ENCODE measurements at places on chromosomes 4 and X.

DNA sequence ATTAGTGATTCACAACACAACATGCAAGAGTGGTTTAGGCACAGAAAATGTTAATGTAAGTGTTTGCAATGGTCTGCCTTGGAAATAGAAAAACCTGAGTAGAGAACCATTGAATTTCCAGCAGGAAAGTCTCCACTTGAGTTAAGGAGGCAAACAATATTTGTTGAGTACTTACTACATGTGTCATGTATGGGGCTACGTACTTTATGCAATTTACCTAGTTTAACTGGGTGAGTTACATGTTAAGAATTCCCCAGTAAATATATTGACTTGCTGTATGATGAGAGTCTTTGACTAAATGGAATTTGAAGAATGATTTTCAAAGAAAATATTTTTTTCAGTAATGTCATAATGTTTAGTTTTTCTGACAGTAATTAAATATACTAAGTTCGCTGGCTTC lies 7.8 kb upstream of the NPNT start:
- no peak for DNase-seq

- no peak for DNase-seq
Observed at GRCh38 chr4:101067383-101067782, 279.9 kb downstream of the PPP3CA start.

GRCh38 chr4:138598226-138598625 lies 356.1 kb upstream of the SLC7A11 start:
- DNase-seq = no peak

DNA sequence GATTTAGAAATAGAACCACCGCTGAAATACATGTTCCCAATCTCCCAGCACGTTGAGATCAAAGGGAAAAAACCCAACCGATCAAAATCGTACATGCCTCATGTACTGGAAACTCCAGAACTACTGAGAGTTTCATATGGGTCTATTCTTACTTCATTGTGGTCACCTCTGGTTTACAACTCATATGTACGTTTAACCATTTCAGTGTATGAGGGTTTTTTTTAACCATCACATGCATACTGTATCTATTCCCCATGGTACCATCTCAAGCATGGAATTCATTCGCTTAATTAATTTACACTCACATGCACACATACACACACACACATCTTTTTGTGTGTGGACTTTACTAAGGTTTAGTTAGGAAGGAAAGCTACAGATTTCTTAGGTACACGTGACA lies 46.0 kb upstream of the CLNK start:
- no peak for DNase-seq

GRCh38 chr4:12122316-12122715 lies 693.6 kb upstream of the HS3ST1 start:
- DNase-seq = no peak

DNA sequence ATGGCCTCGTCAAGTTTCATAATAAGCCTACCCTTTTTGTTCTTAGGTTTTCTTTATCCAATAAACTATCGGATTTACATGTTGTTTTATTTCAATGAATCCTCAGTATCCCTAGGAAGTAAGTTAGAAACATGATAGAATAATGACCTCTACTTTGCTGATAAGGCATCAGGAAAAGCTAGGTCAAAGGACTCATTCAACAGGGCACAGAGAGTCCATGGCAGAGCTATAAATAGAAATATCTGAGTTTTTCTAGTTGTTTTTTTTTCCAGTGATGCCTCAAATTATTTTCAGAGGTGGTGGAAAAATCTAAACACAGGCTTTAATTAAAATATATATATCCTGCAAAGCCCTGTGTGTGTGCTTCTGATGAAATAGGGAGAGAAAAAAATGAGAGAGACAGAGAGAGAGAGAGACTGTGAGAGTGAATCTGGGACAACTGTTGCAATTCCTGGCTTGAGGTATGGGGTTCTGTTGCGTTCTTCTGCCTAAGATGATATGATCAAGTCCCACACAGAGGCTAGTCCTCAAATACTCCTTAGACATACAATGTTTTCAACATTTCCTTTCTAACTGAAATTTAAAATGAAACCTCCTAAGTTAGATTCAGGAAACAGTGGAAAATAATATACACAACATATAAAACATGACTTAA lies 139.9 kb downstream of the HDX start:
- DNase-seq = no peak

- no peak for DNase-seq
Observed at GRCh38 chrX:123590842-123591486, 141.9 kb downstream of the THOC2 start.

- no peak for DNase-seq
Observed at GRCh38 chr4:148112231-148112982, 329.8 kb downstream of the NR3C2 start.

- DNase-seq = no peak
Observed at GRCh38 chr4:48191758-48192157, 57.7 kb upstream of the TXK start.

- DNase-seq = no peak
Observed at GRCh38 chr4:147548256-147548655, 67.4 kb downstream of the EDNRA start.

DNA sequence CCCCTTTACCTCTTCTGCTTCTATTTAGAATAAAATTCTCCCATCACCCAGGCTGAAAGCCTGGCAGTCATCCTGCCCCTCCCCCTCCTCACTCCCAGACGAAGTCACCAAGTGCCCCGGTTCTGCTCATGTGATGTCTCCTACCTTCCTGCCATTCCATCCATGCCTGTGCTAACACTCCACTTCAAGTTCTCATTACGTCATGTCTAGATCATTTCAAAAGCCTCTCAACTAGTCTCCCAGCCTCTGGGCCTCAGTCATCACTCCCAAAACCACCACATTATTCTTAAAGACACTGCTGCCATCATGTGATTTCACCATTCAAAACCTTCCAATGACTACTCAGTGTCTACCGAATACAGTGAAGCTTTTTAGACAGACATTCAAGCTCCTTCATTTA lies 17.2 kb upstream of the HOPX start:
- no peak for DNase-seq

- DNase-seq = no peak
Observed at GRCh38 chrX:153448556-153449367, 2.9 kb upstream of the TREX2 start.

DNA sequence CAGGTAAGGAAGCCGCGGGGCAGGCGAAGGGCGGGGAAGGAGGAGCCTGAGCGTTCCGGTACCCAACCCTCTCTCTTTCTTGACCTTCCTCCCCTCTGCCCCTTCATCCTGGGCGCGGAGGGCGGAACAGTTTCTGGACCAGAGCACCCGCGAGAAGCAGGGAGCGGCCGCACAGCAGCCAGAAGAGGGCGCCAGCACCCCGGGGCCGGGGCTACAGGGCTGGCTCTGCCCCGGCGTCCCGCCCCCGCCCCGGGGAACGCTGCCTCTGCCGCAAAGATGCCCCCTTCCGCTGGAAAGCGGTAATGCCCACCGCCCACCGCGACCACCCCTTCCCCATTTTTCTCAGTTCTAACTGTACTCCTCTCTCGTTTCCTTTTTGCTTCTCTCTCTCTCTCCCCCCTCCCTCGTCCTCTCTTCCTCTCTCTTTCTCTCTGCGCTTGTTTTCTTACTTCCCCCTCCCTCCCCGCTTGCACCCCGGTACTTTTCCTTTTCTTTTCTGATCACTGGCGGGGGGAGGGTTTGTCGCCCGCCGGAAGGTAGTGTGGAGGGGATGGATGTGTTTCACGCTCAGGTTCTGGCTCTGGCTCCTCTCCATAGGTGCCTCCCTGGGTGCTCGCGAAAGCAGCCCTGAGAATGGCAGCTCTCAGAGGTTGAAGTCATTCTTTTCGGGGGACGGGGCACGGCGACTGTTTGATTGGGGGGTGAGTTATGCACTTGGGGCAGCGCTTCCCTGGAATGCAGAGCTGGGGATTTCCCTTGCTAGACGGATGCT lies 13.1 kb upstream of the PRDM8 start:
- peak; percentile 89 for DNase-seq

DNA sequence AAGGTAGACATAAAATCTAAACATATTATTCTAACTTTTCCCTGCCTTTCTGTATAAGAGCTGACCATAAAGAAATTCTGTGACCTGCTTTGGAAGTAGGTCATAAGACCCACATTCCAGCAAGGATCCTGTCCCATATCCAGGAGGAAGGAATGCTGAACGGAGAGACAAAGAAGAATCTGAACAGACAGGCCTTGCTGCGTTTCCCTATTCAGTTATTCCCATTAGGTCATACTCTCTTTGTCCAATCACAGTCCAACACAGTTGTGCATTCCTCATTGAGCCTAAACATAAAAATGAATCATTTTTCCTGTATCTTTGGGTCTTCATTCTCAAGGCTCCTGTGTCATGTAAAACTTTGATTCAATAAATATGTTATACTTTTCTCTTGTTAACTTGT lies 287.6 kb upstream of the TAPT1 start:
- DNase-seq = no peak

DNA sequence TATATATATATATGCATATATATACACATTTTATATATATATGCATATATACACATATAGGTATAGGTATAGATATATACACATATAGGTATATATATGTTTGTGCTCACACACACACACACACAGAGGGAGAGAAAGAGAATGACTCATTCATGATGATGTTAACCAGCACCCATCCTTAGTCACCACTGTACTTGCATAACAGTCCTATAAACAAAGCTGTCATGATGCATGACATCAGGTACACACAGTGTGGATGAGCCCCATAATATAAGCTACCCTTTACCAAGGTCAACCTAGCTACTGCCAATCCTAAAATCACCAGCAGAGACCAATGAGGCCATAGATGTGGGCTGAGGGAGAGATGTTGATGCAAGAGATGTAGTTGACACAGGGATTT lies 1408.0 kb downstream of the RAPGEF2 start:
- no peak for DNase-seq

DNA sequence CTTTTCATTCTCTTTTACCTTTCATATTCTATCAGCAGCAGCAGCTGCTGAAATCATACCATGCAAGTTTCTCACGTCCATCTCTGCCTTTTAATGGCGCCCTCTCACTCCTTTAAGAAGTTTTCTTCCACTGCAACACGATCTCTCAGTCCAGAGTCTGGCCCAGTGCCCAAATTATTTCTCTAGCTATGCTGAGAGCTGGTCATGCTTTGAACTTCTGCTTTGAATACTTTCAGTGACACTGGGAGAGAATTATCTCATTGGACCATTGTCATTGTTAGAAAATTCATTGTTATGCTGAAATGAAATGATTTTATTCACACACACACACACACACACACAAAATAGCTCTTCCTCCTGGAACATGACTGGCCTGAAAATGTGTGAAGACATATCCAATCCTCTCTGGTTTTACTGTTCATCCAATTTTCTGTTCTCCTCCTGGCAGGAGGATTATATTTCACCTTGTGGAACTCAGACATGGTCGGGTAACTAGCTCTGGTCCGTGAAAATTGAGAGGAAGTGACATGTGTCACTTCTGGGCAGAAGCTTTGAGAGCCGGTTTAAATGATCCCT lies 1.3 kb upstream of the PDHA1 start:
- no peak for DNase-seq

- no peak for DNase-seq
Observed at GRCh38 chr4:6280365-6280996, 10.8 kb downstream of the WFS1 start.

GRCh38 chrX:50671661-50672060 lies 142.3 kb downstream of the SHROOM4 start:
- DNase-seq = no peak

DNA sequence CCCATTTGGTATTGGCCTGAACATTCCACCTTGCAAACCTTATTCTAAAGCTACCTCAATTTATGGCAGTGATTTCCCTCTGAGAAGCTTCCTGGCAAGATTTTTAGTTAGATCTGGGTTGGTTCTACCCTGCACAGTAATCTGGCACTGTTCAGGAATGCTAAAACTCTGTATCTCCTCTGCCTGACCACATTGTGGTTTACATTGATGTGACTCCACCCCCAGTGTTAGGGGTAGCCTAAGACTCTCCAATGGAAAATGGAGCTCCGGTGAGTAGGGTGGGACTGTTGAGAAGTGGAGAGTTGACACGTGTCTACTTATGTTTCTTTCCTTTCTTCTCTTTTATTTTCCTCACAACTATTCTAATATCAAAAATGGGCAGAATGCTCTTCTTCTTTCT lies 45.4 kb downstream of the BMPR1B start:
- DNase-seq = no peak

DNA sequence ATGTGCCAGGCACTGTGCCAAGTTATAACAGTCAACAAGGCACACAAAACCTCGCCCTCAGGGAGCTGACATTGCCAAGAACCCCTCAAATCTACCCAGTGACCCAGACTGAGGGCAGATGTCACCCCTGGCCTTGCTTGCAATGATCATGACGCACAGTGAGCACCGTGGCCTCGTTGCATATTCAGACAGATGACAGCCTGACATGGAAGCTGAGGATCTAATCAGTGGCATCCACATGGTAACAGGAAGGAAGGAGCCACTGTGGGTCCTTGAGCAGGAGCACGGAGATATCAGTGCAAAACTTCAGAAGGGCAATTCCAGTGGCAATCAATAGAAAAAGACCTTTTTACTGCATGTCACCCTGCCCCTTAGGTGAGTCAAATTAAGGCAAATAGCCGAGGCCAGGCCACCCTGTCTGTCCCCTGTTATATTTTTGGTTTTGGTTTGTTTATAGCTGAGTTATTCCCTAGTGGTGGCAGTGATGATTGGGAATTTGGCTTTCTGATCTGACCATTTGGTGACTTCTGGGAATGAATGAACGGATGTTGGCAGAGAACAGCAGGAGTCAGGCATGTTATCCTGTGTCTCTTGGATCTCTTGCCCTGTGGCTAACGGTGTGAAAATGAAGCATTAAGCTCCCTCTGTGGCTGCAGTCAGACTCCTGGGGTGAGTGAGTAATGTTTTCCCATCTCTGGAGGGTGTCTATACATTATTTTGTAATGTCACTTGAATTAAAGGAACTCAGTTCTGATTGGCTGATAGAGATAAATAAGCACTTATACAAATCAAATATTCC lies 20.4 kb downstream of the WDR13 start:
- no peak for DNase-seq

All from T-helper 2 cell (primary cell).